ENCODE measurements at places on chromosomes 12 and 14.

- DNase-seq = no peak
These were observed 72.0 kb downstream of the PPP2R5E start for GRCh38 chr14:63470962-63471793.

DNA sequence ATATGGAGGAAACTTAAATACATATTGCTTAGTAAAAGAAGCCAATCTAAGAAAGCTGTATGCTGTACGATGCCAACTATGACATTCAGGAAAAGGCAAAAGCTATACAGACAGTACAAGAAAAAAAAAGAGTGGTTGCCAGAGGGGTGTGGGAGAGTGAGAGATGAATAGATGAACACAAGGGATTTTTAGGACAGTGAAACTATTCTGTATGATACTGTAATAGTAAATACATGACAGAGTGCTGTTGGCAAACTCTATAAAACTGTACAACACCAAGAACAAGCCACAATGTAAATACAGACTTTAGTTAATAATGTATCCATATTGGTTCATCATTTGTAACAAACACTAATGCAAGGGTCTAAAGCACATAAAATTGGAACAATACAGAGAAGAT is 10.9 kb upstream of the MIPOL1 start:
- no peak for DNase-seq

DNA sequence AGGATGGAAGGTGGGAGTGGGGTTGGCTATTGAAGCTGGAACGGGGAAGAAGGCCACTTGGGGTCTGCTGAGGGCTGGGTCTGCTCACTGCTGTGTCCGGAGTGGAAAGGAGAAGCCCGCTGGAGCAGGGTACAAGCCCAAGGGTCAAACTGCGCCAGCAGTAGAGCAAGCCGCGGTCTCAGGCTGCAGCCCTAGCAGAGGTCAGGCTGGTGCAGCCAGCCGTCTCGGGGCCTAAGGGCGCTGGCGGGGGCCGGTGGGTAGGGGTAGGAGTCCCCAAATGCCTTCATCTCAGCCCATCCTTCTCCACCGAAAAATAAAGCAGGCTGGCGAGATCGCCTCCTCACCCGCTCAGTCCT is 718 bp upstream of the JDP2 start:
- no peak for DNase-seq

GRCh38 chr14:96888158-96888557 is 91.0 kb downstream of the VRK1 start:
- DNase-seq = no peak

DNA sequence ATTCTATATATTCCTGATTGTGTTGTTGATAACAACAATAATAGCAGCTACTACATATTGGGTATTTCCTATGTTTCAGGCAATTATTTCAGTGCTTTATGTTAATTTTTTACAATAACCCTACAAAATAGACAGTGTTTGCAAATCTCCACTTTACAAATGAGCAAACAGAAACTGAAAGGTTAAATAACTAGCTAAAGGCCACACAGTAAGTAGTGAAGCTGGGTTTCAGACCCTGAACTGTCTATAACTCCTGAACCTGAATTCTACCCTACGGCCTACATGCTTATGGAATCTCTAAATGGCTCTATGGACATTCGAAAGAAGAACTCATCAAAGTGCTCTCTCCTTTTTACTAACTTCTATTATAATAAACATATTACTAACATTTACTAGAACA is 19.7 kb upstream of the NUDT4 start:
- no peak for DNase-seq

GRCh38 chr14:33460164-33460563 is 490.7 kb downstream of the EGLN3 start:
- no peak for DNase-seq

Measured in stimulated activated CD4-positive, alpha-beta T cell treated with anti-CD3 and anti-CD28 coated beads, TNF-alpha, amount 100 ng/mL, for 4 hours (primary cell).